Skin of body (tissue), 3 donors: ENCODE measurements at places on chromosomes 2 and 18.

- no peak for DNase-seq
These were observed 226.9 kb downstream of the KLHL29 start for GRCh38 chr2:23611839-23612238.

GRCh38 chr2:57802243-57802642, 244.4 kb upstream of the VRK2 start:
- DNase-seq: no peak

GRCh38 chr18:22753130-22753831, 179.8 kb upstream of the RBBP8 start:
- DNase-seq: no peak

- no peak for DNase-seq
These were observed 86.4 kb downstream of the NCOA1 start for GRCh38 chr2:24577481-24577880.

DNA sequence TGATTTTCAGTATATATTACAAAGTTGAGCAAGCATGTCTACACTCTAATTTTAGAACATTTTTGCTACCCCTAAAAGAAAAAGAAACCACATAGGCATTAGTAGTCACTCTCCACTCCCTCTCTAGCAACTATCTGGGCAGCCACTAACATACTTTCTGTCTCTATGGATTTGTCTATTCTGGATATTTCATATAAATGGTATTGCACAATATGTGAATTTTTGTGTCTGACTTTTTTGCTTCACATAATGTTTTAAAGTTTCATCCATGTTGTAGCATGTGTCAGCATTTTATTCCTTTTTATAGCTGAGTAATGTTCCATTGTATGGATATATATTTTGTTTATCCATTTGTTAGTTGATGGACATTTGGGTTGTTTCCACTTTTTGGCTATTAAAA, 232.5 kb upstream of the CTAGE1 start:
- DNase-seq: no peak

GRCh38 chr18:79754022-79754761, 43.5 kb upstream of the KCNG2 start:
- no peak for DNase-seq

GRCh38 chr2:229265727-229266126, 5.4 kb downstream of the PID1 start:
- DNase-seq: no peak

DNA sequence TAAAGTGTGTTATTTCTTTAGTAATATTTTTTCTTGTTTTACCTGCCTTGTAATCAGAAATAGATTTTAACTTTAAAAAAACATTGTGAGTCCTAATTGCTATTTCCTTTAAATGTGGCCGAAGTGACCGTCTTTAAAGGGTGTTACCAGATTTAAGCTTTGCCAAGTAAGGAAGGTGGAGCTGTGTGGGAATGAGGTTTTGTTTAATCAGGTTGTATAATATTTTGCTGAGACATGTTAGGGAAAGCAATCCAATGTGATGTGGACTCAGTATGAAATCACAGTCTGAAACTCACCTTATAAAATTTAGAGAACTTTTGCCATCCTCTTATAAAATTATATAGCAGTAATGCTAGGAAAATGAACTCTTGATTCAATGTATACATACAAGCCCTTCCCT, 32.9 kb upstream of the ITPRID2 start:
- DNase-seq: no peak

DNA sequence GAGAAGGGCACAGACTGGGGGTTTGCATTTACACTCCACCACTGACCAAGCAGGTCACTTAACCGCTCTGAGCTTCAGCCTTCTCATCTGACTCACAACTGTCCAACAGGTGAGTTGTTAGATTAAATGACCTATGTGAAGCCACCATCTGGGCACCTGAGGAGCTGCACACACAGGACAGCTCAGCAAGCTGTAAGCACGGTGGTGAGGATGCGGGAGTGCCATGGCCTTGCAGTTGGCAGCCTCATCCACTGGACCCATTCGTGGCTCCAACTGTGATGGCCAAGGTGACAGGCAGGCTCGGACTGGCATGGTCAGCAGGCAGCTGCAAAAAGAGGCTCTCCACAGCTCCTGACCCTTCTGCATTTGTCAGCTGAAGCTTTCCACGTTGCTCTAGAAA, 23.3 kb upstream of the AMMECR1L start:
- no peak for DNase-seq

- DNase-seq: no peak
These were observed 258.8 kb downstream of the CYP26B1 start for GRCh38 chr2:71888751-71889445.

DNA sequence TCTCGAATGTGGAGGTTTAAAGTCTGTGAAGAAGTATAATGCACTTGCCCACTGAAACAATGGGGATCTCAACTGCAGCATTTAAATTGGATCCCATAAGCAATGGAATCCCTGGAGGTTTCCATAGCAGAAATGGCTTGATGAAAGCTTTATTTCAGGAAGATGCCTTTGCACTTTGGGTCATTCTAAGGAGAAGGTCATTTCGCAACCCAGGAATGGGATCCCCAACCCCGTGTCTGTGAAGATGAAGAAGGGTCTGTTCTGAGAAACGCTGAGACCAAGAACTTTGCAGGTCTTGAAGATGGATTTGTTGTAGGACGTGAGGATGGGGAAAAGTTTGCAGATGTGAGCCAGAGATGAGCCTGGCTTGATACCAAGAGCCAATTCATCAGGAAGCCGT, 1.8 kb upstream of the KCNG3 start:
- no peak for DNase-seq

DNA sequence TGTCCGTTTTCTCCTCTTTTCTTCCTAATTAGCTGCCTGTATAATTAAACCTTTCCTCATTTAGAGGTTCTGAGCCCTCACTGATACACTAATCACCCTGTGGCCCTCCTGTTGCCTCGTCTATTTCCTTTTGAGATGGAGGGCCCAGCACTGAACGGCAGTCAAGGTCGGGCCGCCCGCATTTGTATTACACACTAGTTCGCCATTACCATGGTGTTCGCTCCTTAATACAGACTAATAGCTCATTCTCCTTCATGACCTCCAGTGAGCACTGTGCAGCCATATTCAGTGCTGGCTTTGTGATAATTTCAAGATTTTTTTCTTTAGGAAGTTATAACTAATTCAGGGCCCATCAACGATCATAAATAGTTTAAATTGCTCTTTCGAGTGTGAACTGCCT, 64.1 kb downstream of the SLC4A3 start:
- DNase-seq: no peak

DNA sequence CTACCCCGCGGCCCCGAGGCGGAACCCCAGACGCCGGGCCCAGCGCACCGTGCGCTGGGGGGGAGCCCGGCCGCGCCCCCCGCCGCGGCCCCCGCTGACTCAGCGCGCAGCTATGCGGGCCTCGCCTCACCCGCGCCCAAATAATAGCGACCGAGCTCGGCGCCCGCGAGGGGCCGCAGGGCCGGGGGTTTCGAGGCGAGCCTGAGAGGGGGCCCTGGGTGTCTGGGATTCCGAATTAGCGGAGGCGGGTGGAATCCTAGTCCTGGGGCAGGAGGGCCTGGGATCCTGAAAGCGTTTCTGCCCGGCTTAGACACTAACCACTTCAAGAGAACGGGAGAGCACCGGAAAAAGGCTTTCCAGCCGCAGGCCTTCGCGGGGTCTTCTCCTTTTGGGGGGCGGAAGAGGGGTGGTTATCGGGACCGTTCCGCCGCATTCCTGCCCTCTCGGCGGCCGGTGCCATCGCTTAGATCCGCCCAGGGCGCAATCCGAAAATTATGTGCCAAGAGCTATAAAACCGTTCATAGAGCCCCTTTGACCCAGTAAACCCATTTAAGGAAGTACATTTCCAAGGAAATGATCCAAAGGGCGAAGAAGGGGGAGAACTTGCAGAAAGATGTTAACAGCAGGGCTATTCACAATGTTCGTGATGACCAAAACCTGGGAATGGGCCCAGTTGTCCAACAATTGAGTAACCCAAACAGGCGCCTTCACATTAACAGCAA, 681 bp upstream of the ROCK2 start:
- DNase-seq: peak; percentile 87

- no peak for DNase-seq
These were observed 253.6 kb downstream of the LRRTM4 start for GRCh38 chr2:77268626-77269025.

GRCh38 chr18:59426855-59427254, 67.8 kb upstream of the LMAN1 start:
- no peak for DNase-seq

DNA sequence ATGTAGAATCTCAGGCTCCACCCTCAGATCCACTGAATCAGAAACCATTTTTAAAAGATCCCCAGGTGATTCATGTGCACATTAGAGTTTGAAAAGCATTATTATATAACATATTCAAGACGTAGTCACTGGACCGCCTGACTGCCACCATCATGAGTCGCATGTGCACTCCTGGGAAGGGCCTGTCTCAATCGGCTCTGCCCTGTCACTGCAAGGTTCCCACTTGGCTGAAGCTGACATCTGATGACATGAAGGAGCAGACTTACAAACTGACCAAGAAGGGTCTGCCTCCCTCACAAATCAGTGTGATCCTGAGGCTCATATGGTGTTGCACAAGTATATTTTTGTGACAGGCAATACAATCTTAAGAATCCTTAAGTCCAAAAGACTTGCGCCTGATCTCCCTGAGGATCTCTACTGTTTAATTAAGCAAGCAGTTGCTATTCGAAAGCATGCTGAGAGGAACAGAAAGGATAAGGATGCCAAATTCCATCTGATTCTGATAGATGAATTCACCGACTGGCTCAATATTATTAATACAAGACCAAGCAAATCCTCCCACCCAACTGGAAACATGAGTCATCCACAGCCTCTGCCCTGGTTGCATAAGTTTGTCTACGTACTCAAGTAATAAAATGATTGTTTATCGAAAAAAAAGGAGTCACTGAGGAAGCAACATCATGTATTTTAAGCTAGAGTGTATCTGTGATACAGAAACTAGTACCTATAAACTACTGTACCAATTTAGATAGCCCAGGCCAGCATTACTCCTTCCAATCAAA, 26.2 kb downstream of the ATAD2B start:
- DNase-seq: peak; percentile 34

DNA sequence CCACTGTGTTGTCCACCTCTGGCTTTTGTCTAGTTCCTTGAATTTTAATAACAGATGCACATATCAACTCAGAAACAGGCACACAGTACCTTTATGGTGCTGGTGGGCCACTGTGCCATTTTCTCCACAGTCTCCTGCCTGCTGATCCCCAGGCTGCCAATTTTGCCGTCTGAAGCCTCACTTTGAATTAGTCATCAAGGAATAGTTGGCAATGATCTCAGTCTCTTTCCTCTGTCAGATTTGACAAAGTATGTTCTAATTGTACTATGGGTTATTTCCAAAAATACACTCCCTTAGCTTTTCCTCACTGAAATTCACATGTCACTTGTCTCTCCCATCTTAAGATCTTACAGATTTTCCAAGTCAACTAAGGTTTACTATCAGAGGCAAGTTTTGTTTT, 140.7 kb downstream of the ZNF516 start:
- no peak for DNase-seq

DNA sequence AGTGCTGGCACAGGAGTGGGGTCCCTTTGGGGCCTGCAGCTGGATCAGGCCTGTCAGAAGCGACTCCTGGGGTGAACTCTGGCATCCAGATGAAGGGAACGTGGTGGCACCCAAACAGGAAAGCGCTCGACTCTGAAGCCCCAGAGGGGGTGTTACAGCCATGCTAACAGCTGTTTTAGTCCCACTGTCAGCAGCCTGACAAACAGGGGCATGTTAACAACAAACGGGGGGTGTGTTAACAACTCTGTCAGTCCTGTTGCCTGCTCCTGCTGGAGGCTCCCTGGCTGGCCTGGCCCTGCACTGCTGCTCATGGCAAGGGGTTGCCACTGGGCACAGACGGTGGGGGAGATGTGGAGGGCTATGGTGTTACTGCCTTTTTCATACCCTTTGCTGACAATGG, 2.6 kb upstream of the RNU2-63P start:
- no peak for DNase-seq

DNA sequence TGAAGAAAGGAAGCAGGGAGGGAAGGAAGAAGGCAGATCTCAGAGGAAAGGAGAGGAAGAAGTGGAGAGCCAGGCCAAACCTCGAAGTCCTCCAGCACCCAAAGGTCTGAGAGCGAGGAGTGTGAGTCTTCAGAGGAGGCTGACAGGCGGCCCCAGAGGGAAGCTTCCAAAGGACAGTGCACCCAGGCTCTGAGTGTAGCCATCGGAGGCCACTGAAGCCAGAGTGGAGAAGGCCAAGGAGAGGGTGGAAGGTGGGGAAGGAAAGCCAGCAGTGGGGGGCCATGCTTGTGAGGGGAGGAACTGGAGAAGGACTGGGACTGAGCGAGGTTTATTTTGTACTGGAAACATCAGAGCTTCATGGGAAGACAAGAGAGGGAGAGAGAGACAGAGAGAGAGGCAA, 6.0 kb downstream of the ATP6V1B1 start:
- DNase-seq: no peak

DNA sequence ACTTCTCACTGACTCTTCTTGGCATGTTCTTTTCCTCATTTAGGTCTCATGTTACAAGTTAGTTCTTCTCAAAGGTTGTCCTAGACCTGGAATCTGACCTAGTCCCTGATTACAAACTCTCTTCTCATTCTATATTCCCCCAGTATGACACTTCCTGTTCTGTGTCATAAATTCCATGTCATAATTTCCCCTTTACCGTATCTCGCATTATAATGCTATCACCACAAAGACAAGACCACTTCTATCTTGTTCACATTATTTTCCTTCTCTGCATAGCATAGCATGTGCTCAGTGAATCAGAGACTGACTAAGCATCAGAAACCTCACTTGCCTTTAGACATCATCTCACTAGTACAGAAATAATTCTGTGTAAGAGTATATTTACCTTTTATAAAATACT, 63.6 kb upstream of the CAVIN2 start:
- DNase-seq: no peak

DNA sequence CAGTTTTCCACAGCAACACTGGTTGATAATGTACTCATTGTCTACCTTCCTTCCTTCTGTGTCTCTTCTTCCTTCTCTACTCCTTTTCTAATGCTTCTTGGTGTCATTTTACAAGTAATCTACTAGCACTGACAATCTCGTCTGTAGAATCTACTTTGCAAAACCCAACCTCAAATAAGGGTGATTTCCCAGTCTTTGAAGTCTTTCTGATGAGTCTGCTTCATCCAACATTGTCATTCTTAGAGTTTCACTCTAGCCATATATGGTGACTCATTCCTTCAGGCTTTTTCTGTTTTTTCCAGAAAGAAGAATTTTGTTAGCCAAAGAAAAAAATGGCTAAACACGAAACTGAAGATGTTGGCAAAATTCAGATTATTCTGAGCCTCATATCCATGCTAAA, 288.7 kb downstream of the MBD2 start:
- no peak for DNase-seq

- peak; percentile 3 for DNase-seq
These were observed 22.2 kb upstream of the TTN start for GRCh38 chr2:178829299-178829960.

GRCh38 chr2:118168615-118169014, 80.3 kb downstream of the INSIG2 start:
- no peak for DNase-seq

GRCh38 chr2:39264733-39265132, 21.0 kb upstream of the CDKL4 start:
- no peak for DNase-seq
